ENCODE measurements at places on chromosomes 16 and 17. TPM values are rescaled to one million over a fixed set of nuclear protein-coding genes. Genes with fewer than 3 reads are reported as not detected.

Gene PAM16
- 44.9 TPM for total RNA-seq

Gene NGFR
- total RNA-seq, result 0.15 TPM

Gene ASGR1
- total RNA-seq, result 1.4 TPM

Gene FBXW10
- total RNA-seq, result not detected

Gene CYTH1
- 7.0 TPM for total RNA-seq

Gene CBX1
- total RNA-seq, result 77.1 TPM

Gene ACSM2A
- total RNA-seq, result not detected

Gene KRTAP1-5
- total RNA-seq, result 105 TPM

Gene CDC27
- total RNA-seq, result 132 TPM

Gene SALL1
- total RNA-seq, result 10.6 TPM

Gene CTRL
- 0.83 TPM for total RNA-seq

Gene PRAC2
- total RNA-seq, result not detected

- DNase-seq, result no peak
Observed at GRCh38 chr17:75755990-75756389, 9.0 kb downstream of the GALK1 start.

DNA sequence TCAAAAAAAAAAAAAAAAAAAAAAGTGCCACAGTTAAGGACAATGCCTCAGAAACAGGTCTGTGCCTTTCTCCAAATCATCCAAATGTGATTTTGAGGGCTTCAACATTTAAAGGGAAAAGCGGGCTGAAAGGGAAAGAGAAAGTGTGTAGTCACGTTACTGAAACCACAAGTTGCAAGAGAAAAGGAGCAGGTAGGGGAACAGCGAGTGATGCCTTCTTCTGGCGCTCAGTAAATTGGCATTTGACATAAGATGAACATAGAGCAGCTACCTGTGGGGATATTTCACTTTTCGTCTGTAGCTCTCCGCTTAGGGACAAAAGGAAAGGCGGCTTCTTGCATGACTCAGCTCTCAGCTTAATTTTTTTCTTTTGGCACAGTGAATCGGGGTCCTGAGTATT is 11.1 kb downstream of the CMTM2 start:
- DNase-seq, result no peak

- DNase-seq, result peak; percentile 93
Observed at GRCh38 chr17:43418441-43419374, 19.9 kb downstream of the ARL4D start.

DNA sequence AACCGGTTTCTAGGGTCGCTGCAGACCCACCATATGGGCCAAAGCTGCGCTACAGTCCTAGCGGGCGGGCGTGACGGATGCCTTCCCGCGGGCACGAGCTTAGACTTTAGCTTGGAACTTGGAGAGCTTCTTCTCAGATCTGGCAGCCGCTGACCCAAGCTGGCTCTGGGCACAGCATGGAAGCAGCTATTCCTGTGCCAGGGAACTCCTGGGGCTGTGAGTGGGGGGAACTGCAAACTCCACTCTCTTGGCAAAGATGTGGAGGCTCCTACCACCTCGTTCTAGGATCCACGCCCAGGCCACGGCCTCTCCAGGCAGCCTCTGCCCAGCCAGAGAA is 8.8 kb downstream of the FAAP100 start:
- no peak for DNase-seq

DNA sequence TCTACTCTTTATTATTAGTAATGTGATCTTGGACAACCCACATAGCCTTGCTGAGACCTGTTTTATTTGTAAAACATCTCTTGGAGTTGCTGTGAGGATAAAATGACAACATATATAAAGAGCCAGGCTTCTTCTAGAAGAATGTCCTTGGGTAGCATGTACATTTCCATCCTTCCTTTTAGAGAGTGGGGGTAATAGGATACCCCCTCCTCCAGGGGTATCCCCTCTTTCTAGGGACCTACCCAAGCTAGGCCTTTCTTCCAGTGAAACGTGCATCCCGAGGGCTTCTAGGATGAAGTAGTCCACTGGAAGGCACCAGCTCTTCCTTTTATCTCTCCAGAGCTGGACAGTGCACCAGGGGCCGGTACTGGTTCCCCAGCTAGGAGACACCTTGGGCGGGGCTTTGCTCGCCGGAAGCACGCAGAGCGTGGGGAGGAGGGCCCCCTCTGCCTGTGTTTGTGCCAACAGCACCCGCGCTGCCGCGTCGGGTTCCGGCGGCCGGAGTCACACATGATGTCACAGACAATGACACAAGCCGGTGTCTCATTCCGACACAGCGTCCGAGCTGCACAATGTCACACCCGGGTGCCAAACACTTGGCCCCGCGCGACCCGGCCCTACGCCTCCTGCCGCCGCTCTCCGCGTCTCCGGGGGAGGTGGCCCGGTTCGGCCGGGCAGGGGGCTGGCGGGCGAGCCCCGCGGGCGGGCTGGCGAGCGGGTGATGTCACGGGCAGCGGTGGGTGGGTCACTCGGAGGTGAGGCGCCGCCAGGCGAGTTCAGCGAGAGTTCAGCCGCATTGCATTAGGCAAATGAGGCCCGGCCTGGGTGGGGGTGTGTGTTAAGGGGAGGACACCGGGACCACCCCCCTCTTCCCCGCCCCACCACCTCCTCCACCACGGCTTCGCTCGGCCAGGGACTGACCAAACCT is 23.4 kb downstream of the GJD3 start:
- DNase-seq, result peak; percentile 89

GRCh38 chr17:63395075-63395805 is 50.9 kb downstream of the CYB561 start:
- peak; percentile 85 for DNase-seq

GRCh38 chr16:50501251-50501650 is 46.9 kb upstream of the NKD1 start:
- DNase-seq, result no peak

GRCh38 chr16:57062329-57062728 is 30.1 kb upstream of the CPNE2 start:
- no peak for DNase-seq

DNA sequence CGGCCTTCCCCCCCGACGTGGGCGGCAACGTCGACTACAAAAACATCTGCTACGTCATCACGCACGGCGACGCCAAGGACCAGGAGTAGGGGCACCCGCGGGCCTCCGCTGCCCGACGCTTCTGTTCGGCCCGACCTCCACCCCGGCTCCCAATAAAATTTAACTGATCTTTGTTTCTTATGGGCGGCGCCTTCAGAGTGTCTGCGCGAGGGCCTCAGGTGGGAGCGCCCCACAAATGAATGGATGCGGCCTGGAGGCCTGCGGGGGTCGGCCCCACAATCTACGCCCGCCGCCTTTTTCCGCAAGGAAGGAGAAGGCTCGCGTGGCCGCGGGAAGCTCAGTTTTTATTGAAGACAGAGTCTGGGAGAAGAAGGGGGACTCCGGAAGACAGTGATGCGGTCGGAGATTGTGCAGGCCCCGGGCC is 3.2 kb downstream of the MYL11 start:
- DNase-seq, result peak; percentile 73

GRCh38 chr17:8386841-8387240 is 3.8 kb upstream of the RPL26 start:
- DNase-seq, result no peak

GRCh38 chr16:57961538-57961937 is 9.4 kb downstream of the CNGB1 start:
- no peak for DNase-seq

DNA sequence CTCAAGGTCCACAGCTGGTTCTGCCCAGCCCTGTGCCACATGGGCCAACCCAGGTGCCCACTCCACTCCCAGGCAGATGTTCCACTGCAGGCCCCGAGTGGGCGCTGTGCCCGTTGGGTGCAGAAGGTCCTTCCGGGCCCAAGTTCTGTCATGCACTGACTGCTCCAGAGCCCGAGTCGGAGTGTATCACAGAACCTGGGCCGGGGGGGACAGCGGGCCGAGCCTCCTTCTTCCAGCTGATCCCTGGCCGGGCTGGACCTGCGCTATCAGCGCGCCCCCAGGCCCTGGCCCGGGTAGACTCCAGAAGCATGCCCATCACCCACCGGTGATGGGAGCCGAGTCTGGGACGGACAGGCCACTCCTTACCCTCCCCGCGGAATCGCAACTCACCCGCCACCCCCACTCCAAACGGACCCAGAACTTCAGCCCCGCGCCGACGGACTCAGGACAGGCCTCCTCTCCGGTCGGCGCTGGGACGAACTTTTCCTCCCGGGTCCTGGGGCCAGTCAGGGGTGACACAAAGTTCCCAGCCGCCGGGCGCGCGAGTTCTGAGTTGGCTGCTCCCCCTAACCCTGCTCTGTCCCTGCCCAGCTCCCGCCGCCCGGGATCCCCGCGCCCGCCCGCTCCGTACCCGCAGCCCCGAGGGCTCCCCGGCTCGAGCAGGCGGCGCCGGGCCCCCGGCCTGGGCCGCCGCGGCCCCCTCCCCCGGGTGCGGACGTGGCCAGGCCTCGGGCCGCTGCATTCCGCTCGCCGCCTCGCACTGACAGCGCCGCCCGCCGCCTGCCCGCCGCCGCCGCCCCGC is at the start of gene COPZ2:
COPZ2 (minus strand) TSS at position 762 of the 802 bp plus-strand sequence; CDS start at position 742, 20 bp downstream.
- DNase-seq, result peak; percentile 62

- DNase-seq, result no peak
Observed at GRCh38 chr17:79201119-79201518, 126.5 kb downstream of the ENGASE start.

GRCh38 chr16:4947722-4948503 is 10.2 kb upstream of the SEC14L5 start:
- DNase-seq, result no peak

GRCh38 chr16:81148277-81148676 is 52.1 kb upstream of the GCSH start:
- DNase-seq, result no peak

GRCh38 chr17:48047113-48047740 is 932 bp upstream of the NFE2L1 start:
- no peak for DNase-seq

DNA sequence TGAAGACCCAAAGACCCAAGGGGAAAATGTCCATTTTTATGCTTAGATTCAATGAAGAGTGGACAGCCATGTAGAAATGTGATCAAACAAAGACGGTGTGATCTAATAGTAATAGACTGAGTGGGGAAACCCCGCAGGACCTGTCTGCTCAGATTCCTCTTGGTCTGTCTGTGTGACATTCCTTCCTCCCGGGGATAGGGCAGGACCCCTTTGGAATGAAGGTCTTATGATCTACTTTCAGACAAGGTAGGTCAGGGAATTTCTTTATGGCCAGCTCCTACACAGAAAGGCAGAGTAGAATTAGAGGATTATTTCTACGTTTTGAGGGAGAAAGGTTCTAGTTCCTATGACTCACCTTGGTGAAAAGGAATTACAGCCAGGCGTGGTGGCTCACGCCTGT is 267.6 kb downstream of the STX8 start:
- no peak for DNase-seq

- DNase-seq, result no peak
Observed at GRCh38 chr16:66231452-66232160, 134.9 kb upstream of the CDH5 start.

DNA sequence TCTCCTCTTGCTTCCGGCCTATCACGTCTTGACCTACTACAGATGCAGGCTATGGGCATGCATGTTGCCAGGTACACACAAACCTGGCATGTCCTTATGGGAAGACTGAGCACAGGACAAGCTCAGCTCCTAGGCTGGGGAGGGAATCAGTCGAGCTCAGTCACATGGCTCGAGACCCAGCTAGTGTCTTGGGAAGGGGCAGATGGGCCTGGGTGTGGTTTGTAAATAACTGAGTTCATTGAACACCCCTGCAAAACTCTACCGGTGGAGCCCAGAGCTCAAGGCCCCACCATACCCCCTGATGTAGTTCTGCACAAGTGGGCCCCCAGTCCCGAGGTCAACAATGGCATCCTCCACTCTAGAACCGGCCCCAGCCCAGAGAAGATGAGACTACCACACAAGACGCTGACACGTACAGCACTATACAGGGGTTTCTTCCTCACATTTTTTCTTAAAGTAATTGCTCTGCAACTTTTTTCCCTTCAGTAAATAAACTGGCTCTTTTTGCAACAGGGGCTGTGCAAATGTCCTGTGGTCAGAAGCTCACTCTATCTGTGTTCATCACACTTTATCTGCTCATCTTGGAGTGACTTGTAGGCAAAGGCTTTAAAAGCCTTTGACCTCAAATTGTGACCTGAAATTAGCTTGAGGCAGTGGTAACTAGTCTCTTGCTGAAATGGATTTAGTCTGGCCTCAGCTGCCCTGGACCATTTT is 22.9 kb downstream of the ZNHIT3 start:
- no peak for DNase-seq

- peak; percentile 38 for DNase-seq
Observed at GRCh38 chr17:2011411-2012371, 13.4 kb downstream of the RTN4RL1 start.

DNA sequence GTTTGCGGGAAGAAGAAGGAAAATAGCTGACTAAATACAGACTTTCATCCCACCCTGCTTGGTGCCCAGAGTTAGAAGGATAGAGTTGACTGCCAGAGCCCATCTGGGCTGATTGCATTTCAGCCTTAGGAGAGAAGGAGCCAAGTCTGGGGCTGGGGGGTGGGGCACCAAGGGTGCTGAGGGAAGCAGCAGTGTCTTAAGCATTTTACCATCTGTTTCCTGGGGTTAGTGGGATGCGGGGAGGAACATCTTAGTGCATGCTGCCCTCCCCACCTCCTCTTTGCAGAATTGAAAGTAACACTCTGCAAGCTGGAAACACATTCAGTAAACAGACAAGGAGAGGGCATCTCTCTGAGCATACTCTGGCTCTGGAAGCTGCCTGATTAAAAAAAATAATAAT is 1.5 kb upstream of the ARL5C start:
- no peak for DNase-seq

GRCh38 chr16:83085660-83086059 is 458.9 kb downstream of the CDH13 start:
- DNase-seq, result no peak

GRCh38 chr17:42378359-42378958 is 9.8 kb downstream of the STAT3 start:
- DNase-seq, result no peak

DNA sequence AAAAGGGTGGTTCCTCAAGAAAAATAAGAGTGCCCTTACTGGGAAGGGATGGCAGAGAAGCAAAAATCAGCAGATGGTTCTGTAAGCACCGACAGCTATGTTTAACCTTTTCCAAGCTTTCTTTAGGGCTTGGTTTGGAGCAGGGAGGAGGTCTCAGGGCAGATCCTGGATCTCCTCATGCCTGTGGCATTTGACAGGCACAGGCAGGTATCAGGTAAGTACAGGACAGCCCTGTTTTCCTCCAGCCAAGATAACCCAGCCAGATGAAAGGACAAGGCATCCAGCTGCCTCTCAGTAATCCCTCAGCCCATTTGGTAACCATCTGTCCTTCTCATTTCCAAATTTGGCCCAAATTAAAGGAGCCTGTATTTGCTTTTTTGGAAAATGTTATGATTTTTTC is 141.5 kb downstream of the TOX3 start:
- DNase-seq, result no peak

DNA sequence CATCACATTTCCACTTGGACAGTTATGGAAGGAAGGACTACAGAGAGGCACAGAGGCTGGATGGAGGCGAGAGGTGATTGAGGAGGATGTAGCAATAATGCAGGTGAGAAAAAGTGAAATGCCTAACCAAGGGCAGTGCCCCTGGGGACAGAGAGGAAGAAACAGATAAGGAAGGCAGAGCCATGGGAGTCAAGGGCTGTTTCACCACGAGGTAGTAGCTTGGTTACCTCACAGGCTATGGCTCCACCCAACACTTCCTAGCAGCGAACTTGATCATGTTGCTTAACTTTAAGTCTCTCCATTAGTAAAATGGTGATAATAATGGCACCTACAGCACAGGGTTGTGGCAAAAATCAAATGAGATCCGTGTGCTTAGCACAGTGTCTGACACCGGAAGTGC is 83.9 kb downstream of the YPEL2 start:
- no peak for DNase-seq
